ENCODE measurements at places on chromosomes 1 and 21.

- DNase-seq, result no peak
Measured at GRCh38 chr21:42941696-42942085, 16.3 kb upstream of the ERVH48-1 start.

- DNase-seq, result no peak
Measured at GRCh38 chr1:209238356-209238755, 345.2 kb upstream of the CAMK1G start.

- no peak for DNase-seq
Measured at GRCh38 chr1:6052543-6053205, 7.0 kb downstream of the KCNAB2 start.

- no peak for DNase-seq
Measured at GRCh38 chr1:150444232-150444631, 43.0 kb upstream of the TARS2 start.

DNA sequence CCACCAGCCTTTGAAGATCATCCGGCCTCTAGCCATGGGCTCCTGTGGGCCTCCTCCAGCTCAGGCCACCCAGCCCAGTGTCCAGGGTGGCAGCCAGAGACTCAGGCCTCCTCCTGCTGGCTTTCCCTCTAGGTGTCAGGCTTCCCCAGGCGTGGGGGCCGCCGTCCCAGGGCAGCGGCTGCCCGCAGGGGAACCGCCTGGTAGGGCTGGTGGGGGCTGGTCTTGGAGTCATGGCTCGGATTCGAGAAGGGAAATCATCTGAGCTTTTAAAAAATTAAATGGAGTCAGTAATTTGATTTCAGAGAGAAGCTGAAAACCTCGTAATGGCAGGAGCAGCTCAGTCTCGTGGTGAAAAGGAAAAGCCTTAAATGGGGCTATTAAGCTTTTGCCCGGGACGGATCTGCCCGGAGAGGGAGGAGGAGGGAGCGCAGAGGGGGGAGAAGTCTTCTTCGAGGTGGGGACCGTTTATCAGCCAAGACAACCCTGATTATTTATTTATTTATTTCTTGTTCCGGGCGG is 66.4 kb upstream of the TARDBP start:
- DNase-seq, result no peak

- no peak for DNase-seq
Measured at GRCh38 chr1:211474451-211474850, 17.5 kb downstream of the RD3 start.

DNA sequence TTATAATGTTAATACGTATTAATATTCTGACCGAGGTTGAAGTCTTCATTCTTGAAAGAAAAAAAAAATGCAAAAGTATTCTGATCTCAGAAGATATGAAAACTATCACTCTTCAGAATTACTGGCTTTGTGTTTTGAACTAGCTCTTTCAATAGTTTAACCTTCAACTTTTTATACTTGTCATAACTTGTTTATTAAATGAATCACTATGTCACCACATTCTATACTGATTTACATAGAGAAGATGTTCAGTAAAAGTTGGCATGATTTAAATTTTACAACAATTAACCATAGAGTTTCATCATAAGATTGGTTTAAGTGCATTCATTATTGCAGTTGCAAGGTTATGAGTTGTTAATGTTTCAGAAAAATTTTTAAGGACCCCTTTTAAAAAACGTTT is 57.3 kb downstream of the HS2ST1 start:
- no peak for DNase-seq

DNA sequence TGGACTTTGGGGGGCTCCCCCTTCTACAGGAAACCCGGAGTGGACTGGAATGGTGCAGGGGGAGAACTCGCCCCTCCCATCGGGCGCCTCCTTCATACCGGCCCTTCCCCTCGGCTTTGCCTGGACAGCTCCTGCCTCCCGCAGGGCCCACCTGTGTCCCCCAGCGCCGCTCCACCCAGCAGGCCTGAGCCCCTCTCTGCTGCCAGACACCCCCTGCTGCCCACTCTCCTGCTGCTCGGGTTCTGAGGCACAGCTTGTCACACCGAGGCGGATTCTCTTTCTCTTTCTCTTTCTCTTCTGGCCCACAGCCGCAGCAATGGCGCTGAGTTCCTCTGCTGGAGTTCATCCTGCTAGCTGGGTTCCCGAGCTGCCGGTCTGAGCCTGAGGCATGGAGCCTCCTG is at the start of gene TNFRSF14:
TSS of gene TNFRSF14 (plus strand) at position 95 of the 401 bp plus-strand sequence. CDS start at position 389, 294 bp downstream.
- DNase-seq, result no peak

DNA sequence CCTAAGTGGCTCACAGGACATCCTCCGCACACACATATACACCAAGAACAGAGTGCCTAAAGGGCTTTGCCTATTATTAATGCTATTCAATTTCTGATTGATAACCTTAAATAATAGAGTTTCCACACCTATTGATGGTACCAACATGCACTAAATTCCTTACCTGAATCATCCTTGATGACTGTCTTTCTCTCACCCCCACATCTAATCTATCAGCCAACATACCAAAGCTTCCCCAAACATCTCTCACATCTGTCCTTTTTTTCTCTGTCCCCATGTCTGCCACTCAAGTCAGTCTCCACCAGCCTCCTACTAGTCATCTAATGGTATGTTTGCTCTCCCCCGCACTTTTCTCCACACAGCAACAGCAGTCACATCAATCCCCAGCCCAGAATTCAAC is 174.4 kb downstream of the DSCAM start:
- no peak for DNase-seq
